ENCODE measurements at places on chromosomes 11 and 22.

- no peak overlapping the region for H3K4me3 ChIP-seq
- DNase-seq = no peak
- H3K27me3 ChIP-seq = no peaks in the 10 kb centered on the region
- H3K36me3 ChIP-seq = no peaks in the 10 kb centered on the region
Measured at GRCh38 chr11:96264364-96264763, 78.6 kb downstream of the MAML2 start.

GRCh38 chr22:43723816-43724215, 88.3 kb downstream of the EFCAB6 start:
- no peak overlapping the region for H3K27ac ChIP-seq
- peak; percentile 18 for DNase-seq
- no peaks in the 10 kb centered on the region for H3K27me3 ChIP-seq
- H3K4me1 ChIP-seq = no peaks in the 10 kb centered on the region
- H3K4me3 ChIP-seq = no peak overlapping the region

DNA sequence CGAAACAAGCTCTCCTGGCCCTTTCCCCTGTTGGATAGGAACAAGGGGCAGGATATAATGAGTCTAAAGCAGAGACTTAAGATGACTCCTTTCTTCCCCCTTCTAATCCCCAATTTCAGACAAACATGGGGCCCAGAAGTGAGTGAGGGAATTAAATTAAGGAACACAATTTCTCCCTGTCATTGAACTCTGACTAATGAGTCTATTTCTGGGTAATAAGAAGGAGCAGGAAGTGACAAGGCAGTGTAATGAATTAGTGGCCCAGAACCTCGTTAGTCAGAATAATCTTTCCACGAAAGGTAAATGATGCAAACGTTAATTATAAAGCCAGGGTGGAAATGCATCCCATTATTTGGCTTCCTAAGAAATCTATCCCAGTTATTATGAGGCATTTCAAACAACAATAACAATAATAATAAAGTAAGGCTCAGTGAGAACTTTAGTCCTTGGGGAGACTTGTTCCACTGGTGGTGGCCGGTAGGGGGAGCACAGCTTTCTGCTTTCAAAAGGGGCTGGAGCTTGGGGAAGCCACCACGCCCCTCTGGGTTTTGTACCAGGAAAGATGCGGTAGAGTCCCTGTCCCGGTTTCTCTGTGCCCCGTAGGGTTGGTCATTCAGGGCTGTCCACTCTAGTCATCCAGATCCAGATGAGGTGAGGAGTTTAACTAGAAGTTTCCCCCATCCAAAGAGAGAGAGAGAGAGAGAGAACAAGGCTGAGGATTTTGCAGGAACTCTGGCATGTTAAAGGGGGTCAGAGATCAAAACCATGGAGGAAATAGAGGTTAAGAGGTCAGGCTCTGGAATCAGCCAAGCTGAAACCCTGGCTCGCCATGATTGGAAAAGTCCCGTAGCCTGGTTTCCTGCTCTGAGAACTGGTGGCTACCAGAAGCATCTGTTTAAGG, 298.3 kb downstream of the NTM start:
- H3K36me3 ChIP-seq = no peaks in the 10 kb centered on the region
- H3K4me1 ChIP-seq = no peaks in the 10 kb centered on the region
- H3K4me3 ChIP-seq = no peak overlapping the region
- H3K27me3 ChIP-seq = no peaks in the 10 kb centered on the region

DNA sequence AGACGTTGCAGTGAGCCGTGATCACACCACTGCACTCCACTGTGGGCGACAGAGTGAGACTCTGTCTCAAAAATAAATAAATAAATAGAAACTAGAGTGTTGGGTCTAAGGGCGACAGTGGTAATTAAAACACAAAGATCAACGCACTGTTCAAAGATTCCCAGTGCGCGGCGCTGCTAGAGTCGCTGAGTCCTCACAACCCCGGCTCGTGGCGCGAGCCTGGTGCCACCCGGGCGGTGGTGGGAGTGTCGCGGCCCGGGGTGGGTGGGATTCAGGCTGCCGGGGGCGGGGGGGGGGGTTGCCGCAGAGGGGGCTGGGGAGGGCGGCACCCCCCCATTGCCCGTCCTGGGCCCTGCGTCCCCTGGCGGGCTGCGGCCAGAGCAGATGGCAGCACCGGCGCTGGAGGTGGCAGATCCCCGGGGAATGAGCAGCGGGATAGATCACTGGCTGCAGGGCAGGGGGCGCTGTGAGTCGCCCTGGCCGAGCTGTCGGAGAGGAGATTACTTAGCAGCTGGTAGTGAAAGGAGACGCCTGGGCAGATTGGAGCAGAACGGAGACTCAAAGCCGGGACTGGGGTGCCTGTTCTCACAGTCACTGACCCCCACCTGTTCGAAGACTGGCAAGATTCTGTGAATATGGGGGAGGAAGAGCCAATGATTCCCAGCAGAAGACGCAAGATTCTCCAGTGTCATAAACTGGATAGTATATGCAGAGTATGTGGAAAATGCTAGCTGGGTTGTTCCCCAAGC, 30.2 kb upstream of the APOBEC3A start:
- DNase-seq = peak; percentile 51
- no peak overlapping the region for H3K4me3 ChIP-seq
- H3K27me3 ChIP-seq = no peaks in the 10 kb centered on the region

- H3K27me3 ChIP-seq = no peaks in the 10 kb centered on the region
- DNase-seq = no peak
- H3K4me3 ChIP-seq = no peak overlapping the region
- no peak overlapping the region for H3K27ac ChIP-seq
Measured at GRCh38 chr22:24144056-24144777, 37.1 kb upstream of the SUSD2 start.

GRCh38 chr22:45998638-45999378, 21.8 kb upstream of the WNT7B start:
- no peak overlapping the region for H3K27ac ChIP-seq
- no peaks in the 10 kb centered on the region for H3K36me3 ChIP-seq
- DNase-seq = no peak

DNA sequence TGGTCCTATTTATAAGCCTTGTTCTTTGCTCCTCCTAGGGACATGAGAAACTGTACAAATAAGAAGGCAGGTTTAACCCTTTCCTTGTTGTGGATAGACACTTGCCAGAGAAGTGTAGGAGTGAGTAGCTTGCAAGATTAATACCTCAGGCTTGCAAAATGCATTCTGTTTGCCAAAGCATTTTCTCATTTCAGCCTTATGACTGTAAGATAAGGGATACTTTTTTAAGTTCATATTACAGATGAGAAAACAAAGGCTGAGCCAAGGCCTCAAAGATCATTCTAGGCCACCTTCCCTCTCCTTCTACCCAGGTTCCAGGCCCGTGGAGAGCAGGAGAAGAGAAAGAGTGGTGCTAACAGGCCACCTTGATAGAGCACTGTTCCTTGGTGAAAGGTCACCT, 46.8 kb downstream of the TRIM29 start:
- peak; percentile 13 for DNase-seq
- no peak overlapping the region for H3K4me3 ChIP-seq
- no peaks in the 10 kb centered on the region for H3K27me3 ChIP-seq
- no peaks in the 10 kb centered on the region for H3K4me1 ChIP-seq

DNA sequence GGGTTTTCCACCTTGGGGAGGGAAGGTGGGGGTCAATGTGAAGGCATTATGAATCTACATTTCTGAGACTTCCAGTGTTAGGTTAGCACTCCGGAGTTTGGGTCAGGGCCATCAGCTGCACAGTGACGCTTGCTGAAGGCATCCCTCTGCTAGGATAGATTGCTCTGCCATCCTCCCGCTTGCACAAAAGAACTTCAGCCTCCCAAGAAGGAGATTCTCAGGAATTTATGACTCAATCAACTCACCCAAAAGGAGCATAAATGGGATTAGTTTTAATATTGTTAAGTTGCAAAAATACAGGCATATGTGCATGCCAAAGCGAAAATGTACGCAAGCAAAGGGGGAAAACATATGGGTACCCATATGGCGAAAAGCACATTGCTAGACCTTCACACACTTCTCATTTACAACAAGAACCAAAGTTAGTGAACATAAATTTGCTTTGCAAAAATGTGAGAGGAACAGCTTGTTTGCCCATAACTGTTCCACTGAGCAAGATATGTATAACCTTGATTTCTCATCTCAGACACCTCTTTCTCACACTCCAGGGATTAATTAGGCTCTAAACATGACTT, 1013.0 kb downstream of the OPCML start:
- no peaks in the 10 kb centered on the region for H3K27me3 ChIP-seq
- no peaks in the 10 kb centered on the region for H3K36me3 ChIP-seq
- DNase-seq = peak; percentile 73
- H3K4me3 ChIP-seq = no peak overlapping the region
- no peak overlapping the region for H3K27ac ChIP-seq

GRCh38 chr11:3111919-3112690, 53.0 kb downstream of the OSBPL5 start:
- no peaks in the 10 kb centered on the region for H3K4me1 ChIP-seq
- no peaks in the 10 kb centered on the region for H3K27me3 ChIP-seq
- H3K36me3 ChIP-seq = peaks cover 9% of the 10 kb centered on the region
- H3K27ac ChIP-seq = no peak overlapping the region
- DNase-seq = peak; percentile 65

DNA sequence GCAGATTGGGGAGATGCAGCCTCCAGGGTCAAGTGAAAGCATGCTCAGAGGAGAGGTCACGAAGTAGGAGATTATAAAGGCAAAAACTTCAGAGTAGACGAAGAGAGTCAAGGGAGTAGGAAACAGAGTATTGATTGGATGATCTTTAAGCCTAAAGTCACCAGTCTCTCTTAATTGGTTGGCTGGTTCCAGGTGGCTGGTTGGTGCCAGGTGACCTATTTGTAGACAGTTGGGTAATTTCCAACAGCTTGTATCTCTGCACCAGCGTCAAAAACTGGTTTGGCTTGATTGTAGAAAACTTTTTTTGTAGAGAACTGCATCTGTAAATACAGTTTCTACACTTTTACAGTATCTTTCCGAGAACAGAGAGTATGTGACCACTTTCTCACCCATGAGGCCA, 75.7 kb upstream of the CCDC90B start:
- no peaks in the 10 kb centered on the region for H3K36me3 ChIP-seq
- no peaks in the 10 kb centered on the region for H3K27me3 ChIP-seq
- H3K4me1 ChIP-seq = no peaks in the 10 kb centered on the region
- DNase-seq = no peak
- no peak overlapping the region for H3K27ac ChIP-seq

GRCh38 chr11:80503990-80504389, 1063.2 kb upstream of the TENM4 start:
- DNase-seq = no peak
- H3K4me3 ChIP-seq = no peak overlapping the region

GRCh38 chr11:16976379-16976778, 37.8 kb downstream of the PLEKHA7 start:
- DNase-seq = no peak
- H3K27me3 ChIP-seq = no peaks in the 10 kb centered on the region
- no peaks in the 10 kb centered on the region for H3K4me1 ChIP-seq
- H3K27ac ChIP-seq = no peak overlapping the region
- no peaks in the 10 kb centered on the region for H3K36me3 ChIP-seq
- no peak overlapping the region for H3K4me3 ChIP-seq

GRCh38 chr11:56705784-56706396, 7.0 kb downstream of the OR9G1 start:
- H3K4me1 ChIP-seq = no peaks in the 10 kb centered on the region
- no peaks in the 10 kb centered on the region for H3K36me3 ChIP-seq
- no peak for DNase-seq
- no peak overlapping the region for H3K27ac ChIP-seq
- H3K27me3 ChIP-seq = no peaks in the 10 kb centered on the region

GRCh38 chr11:32615422-32615821, 31.8 kb downstream of the EIF3M start:
- peak; percentile 29 for DNase-seq
- no peaks in the 10 kb centered on the region for H3K4me1 ChIP-seq
- H3K27ac ChIP-seq = no peak overlapping the region
- no peaks in the 10 kb centered on the region for H3K27me3 ChIP-seq
- H3K4me3 ChIP-seq = no peak overlapping the region

DNA sequence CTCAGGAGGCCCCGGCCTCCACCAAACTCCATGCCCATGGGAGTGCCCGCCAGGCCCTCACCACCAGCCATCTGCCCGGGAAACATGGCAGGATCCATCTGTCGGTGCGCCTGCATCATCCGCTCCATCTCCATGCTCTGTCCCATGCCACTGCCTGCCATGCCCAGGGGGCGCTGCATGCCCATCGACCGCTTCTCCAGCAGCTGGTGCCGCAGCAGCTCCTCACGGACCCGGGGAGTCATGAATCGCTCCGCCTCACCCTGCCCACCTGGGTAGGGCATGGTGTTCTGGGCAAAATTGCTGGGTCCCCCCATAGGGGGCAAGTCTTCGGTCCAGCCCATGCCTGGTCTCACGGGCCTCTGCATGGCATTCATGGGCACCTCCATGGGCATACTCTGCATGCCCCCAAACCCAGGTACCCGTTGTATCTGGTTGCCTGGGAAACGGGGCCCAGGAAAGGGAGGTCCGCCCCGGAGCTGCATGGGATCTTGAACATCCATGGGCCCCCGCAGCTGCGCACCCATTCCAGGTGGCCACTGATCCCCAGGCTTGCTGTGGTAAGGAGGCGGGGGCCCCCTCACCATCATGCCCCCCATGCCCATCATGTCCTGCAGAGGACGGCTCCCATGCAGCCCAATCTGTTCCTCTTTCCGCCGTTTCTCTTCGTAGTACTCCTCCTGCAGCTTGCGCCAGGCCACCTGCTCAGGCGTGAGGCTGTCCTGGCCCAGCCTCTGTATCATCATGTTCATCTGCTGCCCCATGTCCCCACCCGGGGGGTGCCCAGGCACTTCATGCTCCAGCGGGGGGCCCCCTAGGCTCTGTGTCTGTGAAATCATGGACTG, 18.0 kb downstream of the CXCR5 start:
- H3K36me3 ChIP-seq = peaks cover 39% of the 10 kb centered on the region
- H3K27ac ChIP-seq = no peak overlapping the region
- H3K27me3 ChIP-seq = no peaks in the 10 kb centered on the region
- no peak for DNase-seq
- H3K4me1 ChIP-seq = peaks cover under 1% of the 10 kb centered on the region

GRCh38 chr11:69912911-69913451, 93.8 kb upstream of the FGF3 start:
- no peak overlapping the region for H3K4me3 ChIP-seq
- H3K36me3 ChIP-seq = no peaks in the 10 kb centered on the region
- peaks cover 13% of the 10 kb centered on the region for H3K27me3 ChIP-seq
- H3K27ac ChIP-seq = no peak overlapping the region
- peak; percentile 20 for DNase-seq

GRCh38 chr11:72111300-72112142, 974 bp downstream of the ANAPC15 start:
- H3K27ac ChIP-seq = peak overlapping the region; percentile 97
- H3K36me3 ChIP-seq = no peaks in the 10 kb centered on the region
- H3K27me3 ChIP-seq = no peaks in the 10 kb centered on the region
- H3K4me3 ChIP-seq = peak overlapping the region; percentile 52

DNA sequence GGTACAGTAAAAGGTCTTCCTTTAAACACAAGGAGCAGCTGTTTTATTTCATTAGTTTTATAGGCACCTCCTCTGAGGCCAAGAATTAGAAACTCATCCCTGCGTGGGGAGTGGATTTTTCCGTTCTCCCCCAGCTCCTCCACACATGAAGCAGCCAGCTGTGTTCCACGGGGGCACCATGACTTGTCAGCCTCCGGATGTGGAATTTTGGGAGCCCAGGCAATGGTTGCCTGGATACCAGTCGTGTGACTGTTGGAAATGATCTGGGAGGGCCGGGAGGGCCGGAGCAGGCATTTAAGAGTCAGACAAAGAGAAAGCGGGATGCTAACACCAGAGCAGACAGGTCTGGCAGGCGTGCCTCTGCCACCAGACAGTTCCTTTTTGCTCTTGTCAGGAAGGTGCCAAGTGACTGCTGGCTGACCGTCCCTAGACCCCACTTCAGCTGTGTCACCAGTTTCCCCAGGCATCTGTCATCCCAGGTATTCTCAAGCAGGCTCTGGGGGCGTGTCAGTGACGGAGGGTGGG, 15.9 kb upstream of the CDC42EP2 start:
- no peaks in the 10 kb centered on the region for H3K27me3 ChIP-seq
- no peak overlapping the region for H3K4me3 ChIP-seq
- peak overlapping the region; percentile 97 for H3K27ac ChIP-seq
- peaks cover 43% of the 10 kb centered on the region for H3K4me1 ChIP-seq
- peaks cover 13% of the 10 kb centered on the region for H3K36me3 ChIP-seq

Measured in fibroblast of lung (primary cell).